ENCODE measurements at places on chromosomes 1 and 21.
A peak's percentile ranks its signal among the peaks of the same experiment; 100 is the strongest.

- DNase-seq = no peak
Measured at GRCh38 chr1:224182057-224182865, 779 bp upstream of the DEGS1 start.

DNA sequence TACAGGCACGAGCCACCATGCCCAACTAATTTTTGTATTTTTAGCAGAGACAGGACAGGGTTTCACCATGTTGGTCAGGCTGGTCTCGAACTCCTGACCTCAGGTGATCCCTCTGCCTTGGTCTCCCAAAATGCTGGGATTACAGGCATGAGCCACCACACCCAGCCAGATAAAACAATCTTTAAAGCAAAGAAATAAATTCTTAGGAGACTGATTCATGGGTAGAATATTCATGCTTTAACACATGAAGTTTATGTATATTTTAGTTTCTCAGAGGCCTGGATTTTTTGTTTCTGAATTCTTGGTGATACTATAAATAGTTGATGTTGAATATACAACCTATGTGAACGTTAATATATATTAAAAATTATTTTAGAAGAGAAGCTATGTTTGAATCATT lies 127.4 kb upstream of the KIAA1614 start:
- no peak for DNase-seq

GRCh38 chr1:226820941-226821718 lies 49.3 kb upstream of the PSEN2 start:
- peak; percentile 51 for DNase-seq

GRCh38 chr21:18041012-18041411 lies 203.6 kb upstream of the CHODL start:
- DNase-seq = peak; percentile 38

- DNase-seq = no peak
Measured at GRCh38 chr1:32223683-32224082, 1.5 kb downstream of the EIF3I start.

DNA sequence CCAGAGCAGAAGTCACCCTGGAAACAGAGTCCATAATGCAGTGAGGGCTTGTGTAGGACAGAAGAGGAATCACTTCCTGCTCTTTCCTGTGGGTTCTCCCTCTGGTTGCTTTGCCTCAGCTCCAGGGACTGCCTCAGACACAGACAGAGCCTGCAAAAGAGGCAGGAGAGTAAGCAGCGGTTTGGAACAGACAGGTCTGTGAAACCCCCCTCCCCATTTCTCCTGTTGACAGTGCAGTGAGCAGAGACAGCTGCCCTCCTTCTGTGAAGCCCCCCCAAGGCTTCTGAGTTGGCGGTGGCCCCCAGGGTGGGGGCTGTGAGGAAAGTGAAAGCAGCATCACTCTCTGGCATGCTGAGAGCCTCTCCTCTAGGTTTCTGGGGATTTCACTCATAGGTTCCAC lies 53.0 kb downstream of the MAB21L3 start:
- no peak for DNase-seq

All from HEK293T (cell line).